ENCODE measurements at places on chromosomes 13 and 19.

GRCh38 chr19:14407605-14408484 is 11.3 kb downstream of the DDX39A start:
- DNase-seq: no peak

- DNase-seq: peak; percentile 50
Observed at GRCh38 chr13:113527272-113527958, 36.9 kb upstream of the DCUN1D2 start.

GRCh38 chr19:18469069-18469846 is 31.3 kb upstream of the ISYNA1 start:
- peak; percentile 72 for DNase-seq

- DNase-seq: no peak
Observed at GRCh38 chr13:104014803-104015645, 948.8 kb upstream of the SLC10A2 start.

GRCh38 chr19:6811906-6812305 is 39.4 kb downstream of the VAV1 start:
- DNase-seq: peak; percentile 50

- peak; percentile 71 for DNase-seq
Observed at GRCh38 chr19:51020988-51021651, 1.6 kb upstream of the KLK10 start.
